Neural crest cell (in vitro differentiated cells): ENCODE measurements at places on chromosomes 13 and 19.

- peak; percentile 77 for DNase-seq
Observed at GRCh38 chr19:18594096-18594823, 5.7 kb downstream of the REX1BD start.

GRCh38 chr19:51086153-51086850 lies 3.6 kb upstream of the KLK14 start:
- DNase-seq, result no peak

GRCh38 chr19:47093841-47094240 lies 19.7 kb downstream of the ZC3H4 start:
- no peak for DNase-seq

GRCh38 chr19:2302319-2303210 lies 5.4 kb downstream of the LINGO3 start:
- peak; percentile 37 for DNase-seq
